ENCODE measurements at places on chromosomes 16 and 17. TPM values are rescaled to one million over a fixed set of nuclear protein-coding genes. Genes with fewer than 3 reads are reported as not detected.

DNA sequence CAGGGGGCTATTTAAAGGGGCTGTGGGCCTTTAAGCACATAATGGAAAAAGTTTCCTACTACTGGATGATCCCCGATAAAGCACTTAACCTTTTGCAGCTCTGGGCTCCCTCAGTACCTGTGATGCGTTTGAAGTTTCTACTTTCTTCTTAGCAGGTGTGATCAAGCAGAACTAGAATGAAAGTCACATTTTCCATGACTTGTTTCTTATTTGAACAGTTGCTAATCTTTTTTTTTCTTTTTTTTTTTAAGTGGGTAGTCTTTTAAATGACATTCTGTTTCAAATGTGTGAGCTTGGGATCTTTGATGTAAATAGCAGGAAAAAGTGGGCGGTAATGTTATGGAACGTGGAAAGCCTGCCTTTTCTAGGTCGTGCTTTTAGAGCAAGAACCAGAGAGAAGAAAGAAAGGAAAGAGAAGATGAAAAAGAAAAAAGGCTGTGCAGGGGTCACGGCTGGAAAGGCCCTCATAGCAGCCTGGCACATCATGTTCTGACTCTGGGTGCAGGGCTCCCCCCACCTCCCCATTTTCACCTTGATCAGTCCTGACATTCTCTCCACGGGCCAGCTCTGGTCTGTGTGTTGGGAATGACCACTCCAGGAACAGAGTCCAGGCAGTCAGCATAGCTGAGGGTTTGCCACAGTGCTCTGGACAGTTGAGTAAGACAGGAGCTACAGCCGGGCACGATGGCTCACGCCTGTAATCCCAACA, 150.6 kb downstream of the CLEC16A start:
- no peak for DNase-seq

DNA sequence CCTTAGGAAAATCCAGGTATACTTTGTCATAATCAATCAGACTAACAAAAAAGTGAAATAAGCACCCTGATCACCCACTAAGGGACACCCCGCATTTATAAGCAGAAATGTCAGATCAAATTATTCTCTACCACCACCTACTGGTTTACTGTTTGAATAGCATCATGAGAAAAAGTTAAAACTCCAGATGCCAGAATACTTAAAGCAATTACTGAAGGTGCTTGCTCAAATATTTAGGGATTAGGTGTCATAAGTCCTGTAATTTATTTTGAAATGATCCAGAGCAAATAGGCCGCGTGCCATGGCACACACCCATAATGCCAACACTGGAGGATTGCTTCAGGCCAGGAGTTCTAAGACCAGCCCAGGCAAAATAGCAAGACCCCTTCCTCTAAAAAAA, 2.3 kb downstream of the TOP2A start:
- peak; percentile 74 for DNase-seq

TP53TG3 gene
- total RNA-seq: not detected

DNA sequence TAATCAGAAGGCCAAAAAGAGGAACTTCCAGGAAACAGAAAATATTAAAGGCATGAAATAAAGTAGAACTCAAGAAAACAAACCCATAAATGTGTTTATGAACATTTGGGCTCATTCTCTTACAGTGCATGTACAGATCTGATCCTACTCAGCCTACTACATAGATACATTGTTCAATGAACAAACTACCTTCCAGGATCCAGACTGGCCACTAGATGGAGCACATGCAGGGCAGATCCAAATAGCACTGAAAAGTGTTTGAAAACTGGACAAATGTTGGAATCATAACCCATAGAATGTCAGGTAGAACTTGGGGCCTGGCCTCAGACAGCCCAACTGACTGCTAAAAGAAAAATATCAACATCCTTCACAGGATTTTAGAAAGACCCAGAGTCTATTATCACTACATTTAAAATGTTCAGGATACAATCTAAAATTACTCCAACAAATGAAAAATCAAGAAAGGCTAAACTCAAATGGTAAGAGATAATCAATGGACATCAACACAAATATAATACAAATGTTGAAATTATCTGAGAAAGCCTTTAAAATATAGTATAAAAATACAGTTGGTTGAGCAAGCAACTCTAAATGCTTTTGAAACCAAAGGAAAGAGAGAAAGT, 122.4 kb upstream of the NUDT7 start:
- no peak for DNase-seq

SALL1 gene
- 0.17 TPM for total RNA-seq

RPH3AL gene
- 2.1 TPM for total RNA-seq

GDPD3 gene
- total RNA-seq: 1.0 TPM

C16orf46 gene
- total RNA-seq: not detected

PSME3IP1 gene
- total RNA-seq: 55.5 TPM

GRCh38 chr16:1777375-1778199, 4.7 kb upstream of the MRPS34 start:
- no peak for DNase-seq

- DNase-seq: no peak
These were observed 2.9 kb downstream of the ASGR1 start for GRCh38 chr17:7176107-7176840.

- peak; percentile 72 for DNase-seq
These were observed 410.3 kb downstream of the CDH11 start for GRCh38 chr16:64711596-64711995.

- no peak for DNase-seq
These were observed 13.4 kb downstream of the DEF8 start for GRCh38 chr16:89961920-89962319.

- DNase-seq: no peak
These were observed 15.4 kb downstream of the CUEDC1 start for GRCh38 chr17:57939797-57940196.

GRCh38 chr17:45104907-45105624, 27.2 kb downstream of the PLCD3 start:
- no peak for DNase-seq

- DNase-seq: peak; percentile 39
These were observed 239.9 kb downstream of the PRKCA start for GRCh38 chr17:66542129-66542966.

DNA sequence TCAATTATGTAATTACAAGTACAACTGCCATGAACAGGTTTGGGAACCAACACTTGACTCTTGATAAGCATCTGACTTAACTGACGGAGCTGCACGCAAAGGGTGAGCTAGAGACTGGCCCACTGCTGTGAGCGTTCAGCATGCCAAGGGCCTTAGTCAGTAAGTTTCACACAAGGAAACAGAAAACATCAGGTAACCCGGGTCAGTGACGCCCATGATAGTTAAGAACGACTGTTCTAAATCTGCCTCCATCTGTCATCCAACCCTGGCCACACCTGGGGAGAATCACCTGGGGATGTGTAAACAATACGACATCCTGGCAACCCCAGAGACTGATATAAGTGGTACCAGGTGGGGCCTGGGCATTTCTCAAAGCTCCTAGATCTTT, 12.3 kb downstream of the SMIM5 start:
- DNase-seq: no peak

DNA sequence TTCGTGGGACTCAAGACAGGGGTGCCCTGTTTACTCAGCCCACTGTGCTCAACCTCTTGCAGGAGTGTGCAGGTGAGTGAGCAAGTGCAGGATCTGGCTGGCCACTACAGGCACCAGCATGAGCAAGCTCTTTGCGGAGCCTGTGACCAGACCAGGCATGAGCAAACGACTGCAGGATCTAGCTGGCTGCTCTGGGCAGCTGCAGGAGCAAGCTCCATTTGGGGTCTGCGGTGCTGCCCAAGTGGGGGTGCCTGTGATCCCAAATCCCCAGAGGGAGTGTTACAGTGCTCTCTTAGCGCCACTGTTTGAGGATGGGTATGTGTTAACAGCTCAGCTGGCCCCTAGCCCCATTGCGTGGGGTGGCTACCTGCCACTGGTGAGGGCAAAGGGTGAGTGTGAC, 2.4 kb downstream of the USP6 start:
- DNase-seq: no peak

MYH13 gene
- not detected for total RNA-seq

- DNase-seq: no peak
These were observed 42.4 kb upstream of the GSG1L start for GRCh38 chr16:28105954-28106353.

CFAP52 gene
- total RNA-seq: under 0.01 TPM

DNA sequence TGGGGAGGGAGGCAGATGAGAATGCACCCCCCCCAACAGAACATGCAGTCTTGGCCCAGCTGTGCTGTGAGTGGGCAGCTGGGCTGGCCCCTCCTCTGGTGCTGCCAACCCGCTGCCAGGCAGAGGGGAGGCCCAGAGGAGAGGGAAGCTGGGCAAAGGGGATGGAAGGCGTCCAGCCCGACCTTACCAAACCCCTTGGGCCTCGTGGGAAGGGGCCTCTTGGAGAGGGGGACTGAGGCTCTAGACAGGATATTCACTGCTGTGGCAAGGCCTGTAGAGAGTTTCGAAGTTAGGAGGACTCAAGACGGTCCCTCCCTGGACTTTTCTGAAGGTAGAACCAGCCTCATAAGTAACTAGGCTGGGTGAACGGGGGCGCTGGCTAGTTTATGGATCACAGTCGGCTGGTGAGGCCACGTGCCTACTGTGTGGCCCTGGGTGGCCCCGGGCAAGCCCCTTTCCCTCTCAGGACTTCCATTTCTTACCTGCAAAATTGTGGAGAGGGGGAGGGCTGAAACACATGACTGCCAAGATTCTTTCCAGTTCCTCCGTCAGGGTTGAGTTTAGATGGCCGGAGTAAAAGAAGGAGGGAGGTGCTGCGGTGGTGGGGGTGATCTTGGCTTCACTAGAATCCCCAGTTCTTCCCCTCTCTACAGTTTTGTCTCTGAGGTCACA, 857 bp upstream of the STAT5A start:
- no peak for DNase-seq

DNA sequence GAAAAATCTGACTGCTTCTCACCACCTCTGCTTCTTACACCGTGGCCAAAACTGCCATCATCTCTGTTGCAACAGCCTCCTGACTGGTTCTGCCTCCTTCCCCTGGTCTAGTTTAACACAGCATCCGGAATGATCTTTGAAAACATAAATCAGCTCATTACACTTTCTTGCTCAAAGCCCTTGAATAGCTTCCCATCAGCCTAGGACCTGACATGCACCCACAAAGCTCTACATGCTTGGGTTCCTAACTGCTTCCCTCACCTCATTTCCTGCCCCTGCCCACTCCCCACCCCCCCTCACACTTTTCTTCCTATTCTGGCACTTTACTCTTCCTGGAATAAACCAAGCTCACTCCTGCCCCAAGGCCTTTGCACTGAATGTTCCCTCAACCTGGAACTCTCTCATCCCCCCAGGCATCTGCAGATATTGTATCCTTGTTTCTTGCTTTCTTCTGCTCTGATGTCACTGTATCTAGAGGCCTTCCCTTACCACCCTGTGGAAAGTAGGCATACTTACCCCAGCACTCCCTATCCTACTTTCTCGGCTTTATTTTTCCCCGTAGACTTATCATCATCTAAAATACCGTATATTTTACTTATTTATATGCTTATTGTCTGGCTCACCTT, 112.4 kb downstream of the FTO start:
- no peak for DNase-seq

TELO2 gene
- total RNA-seq: 10.9 TPM

RPL38 gene
- total RNA-seq: 3,018 TPM

GRCh38 chr16:54817432-54817831, 113.2 kb upstream of the IRX5 start:
- no peak for DNase-seq

- DNase-seq: no peak
These were observed 8.0 kb upstream of the IL32 start for GRCh38 chr16:3057181-3058138.

PITPNM3 gene
- total RNA-seq: 0.99 TPM

GRCh38 chr17:61397086-61397842, 2.4 kb upstream of the TBX2 start:
- DNase-seq: peak; percentile 90

- no peak for DNase-seq
These were observed 13.6 kb downstream of the C16orf86 start for GRCh38 chr16:67679935-67680897.

DNA sequence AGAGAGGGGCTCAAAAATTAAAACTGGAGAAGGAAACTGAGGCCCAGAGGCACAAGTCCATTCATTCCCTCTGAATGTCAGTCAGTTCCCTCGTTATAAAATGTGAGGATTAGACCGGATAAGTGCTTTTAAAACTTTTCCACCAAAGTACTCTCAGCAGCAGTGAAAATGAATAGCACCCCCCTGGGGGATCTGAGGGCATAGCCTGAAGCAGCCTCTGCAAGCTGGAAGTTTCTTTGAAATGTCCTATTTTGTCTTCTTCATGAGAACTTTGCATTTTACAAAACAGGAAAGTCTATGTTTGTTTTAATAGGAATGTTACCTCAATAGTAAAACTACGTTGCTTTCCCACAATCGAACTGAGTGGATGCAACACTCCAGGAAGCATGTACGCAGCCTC, 273.0 kb downstream of the CEP112 start:
- no peak for DNase-seq

TBC1D3D gene
- total RNA-seq: 0.77 TPM

DNA sequence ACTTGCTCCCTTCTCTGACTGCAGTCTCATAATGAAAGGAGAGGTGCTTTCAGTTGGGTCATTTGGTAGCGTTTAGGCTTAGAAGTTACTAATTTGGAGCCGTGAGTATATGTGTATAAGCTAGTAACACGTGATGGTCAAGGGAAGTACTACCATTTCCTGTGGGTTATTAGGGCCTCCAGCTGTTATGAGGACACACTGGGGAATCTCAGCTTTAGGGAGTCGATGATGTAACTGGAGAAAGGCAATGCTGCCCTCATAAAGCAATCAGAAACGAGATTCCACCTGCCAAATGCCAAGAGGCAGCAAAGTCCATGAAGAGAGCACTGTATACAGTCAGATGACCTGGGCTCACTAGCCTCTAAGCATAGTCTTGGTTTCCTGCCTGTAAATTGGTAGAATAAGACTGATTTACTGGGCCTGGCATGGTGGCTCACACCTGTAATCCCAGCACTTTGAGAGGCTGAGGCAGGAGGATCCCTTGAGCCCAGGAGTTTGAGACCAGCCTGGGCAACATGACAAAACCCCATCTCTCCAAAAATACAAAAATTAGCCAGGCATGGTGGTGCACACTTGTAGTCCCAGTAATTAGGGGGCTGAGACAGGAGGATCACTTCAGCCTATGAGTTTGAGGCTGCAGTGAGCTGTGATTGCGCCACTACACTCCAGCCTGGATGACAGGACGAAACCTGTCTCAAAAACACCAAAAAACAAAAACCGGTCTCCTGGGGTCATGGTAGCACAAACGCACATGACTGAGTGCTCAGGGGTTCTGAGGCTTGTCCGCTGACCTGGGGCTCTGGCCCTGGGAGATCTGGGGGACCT, 53.0 kb downstream of the SF3B3 start:
- peak; percentile 63 for DNase-seq

MYCBPAP gene
- total RNA-seq: 2.3 TPM

DNA sequence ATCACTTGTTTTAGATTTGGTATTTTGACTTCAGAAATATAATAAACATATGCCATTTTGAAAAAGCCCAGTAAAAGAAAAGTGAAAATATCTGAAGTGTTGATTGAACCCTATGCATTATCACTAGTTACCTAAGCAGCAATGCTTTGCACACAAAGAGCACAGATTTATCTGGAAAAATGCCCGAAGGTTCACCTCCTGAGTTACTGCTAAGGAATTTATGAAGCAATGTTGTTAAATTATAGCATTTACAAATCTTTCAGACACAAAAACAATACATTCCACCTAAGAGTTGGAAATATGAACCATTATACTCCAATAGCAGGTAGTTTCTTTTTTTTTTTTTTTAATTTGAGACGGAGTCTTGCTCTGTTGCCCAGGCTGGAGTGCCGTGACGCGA, 38.9 kb upstream of the GHDC start:
- DNase-seq: no peak

GRCh38 chr16:80233097-80233835, 307.5 kb upstream of the DYNLRB2 start:
- DNase-seq: peak; percentile 43

TP53TG3D gene
- total RNA-seq: 1.5 TPM

GRCh38 chr17:44935116-44935515, 12.5 kb downstream of the KIF18B start:
- no peak for DNase-seq

- peak; percentile 8 for DNase-seq
These were observed 23.6 kb upstream of the GPRC5C start for GRCh38 chr17:74408262-74408661.
